EL (cell line): ENCODE measurements at places on chromosomes 4 and X.

DNA sequence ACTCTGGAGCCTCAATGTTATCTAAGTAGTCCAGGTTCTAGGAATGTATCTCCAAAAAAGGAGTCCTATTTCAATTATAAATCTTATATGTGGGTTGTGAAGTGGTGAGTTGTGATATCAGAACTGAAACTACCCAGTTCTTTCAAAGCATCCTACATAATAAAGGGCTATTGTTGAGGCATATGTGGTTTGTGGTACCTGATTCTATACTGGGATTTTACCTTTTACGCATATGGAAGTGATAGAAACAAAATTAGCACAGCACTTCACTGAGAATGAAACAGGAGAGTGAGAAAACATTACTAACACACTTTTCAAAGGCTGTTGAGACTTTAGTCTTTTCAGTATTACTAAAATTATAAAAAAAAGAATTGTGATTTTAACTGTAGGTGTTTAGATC lies 417.7 kb upstream of the GALNT7 start:
- no peak for DNase-seq

- no peak for DNase-seq
Observed at GRCh38 chr4:153661215-153661822, 22.8 kb upstream of the TLR2 start.

DNA sequence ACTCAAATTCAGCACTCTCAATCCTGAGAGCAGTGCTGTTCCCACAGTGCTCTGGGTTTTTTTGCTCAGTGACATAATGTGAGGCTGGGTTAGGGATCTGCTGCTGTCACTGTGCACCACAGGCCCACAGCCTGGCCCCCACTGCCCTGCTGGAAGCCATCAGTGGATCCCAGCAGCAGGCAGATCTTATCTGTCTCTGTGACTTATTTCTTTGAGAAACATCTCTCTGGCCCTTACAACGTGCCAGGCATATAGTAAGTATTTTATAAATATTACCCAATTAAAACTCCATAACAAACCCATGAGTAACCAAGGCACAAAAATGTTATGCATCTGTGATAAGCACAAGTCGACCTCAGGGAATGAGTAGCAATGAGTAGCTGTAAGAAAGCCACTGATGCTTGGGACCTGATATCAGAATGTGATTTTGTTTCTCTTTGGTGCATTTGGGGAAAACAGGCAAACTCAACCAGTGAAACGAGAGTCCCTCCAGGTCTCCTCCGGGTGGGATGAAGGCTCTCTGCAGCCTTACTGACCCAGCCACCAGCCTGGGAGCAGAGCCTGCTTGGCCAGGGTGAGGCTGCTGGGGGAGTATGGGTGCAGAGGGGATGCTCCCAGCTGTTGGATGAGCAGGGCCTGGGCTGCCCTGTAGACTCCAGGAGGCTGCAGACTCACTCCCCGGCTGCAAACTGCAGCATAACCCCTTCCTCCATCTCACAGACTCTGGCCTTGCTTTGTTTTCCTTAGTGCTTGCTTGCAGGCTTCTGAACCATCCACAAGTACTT lies 172.7 kb upstream of the LNX1 start:
- DNase-seq, result peak; percentile 91

DNA sequence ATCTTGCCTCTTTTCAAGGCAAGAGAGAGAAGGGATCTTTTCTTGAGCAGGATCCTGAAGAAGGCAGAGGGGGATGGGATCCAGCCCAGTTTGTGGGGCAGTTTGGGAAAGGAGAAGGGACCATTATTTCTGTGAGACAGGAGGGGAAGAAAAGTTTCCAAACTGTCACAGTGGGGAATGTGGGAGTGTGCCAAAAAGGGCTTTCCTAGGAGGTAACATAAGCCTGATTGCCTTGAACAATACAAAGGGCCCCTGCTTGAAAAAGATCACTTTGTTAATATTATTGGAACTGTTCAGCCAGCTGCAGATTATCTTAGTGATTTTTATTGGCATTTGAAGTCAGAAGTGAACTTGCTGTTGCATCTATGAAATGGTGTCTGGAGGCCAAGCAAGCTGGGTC lies 55.2 kb downstream of the MTM1 start:
- DNase-seq, result no peak

GRCh38 chr4:4302416-4302815 lies 12.4 kb downstream of the ZBTB49 start:
- no peak for DNase-seq

DNA sequence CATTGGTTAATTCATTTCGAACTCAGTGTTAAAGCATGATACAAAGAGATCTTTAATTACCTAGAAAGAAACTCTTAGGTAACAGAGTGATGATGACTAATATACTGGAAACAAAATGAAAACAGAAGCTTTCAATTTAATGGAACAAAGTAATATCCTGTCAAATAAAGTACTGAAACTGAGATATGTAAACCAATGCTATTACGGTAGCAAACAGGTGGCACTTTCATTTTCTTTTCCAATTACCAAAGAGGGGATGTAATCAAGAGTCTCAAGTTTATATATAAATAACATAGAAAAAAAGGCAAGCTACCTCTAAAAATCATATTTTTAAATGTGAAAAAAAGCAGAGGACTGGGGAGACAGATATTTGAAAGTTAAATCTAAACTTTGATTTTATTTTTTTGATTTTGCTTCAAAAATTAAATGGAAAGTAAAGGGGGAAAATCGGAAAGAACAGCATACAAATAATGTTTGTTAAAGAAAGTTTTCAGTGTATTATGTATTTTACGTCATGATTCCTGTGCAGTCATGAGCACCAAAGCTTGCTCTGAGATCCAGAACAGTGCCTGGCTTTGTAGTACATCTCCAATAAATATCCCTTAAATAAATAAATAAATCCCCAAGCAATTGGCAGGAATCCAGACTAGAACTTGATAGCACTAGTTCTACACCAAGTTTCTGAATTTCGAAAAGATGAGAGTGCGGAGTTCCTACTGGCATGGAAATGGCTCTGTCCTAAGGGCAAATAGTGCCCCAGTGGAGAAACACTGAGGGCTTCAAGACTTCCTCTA lies 25.0 kb upstream of the RAPGEF2 start:
- DNase-seq, result no peak
